ENCODE measurements at places on chromosomes 3 and 15. TPM values are rescaled to one million over a fixed set of nuclear protein-coding genes. Genes with fewer than 3 reads are reported as not detected.

The SERINC4 gene
- 0.28 TPM for total RNA-seq

DNA sequence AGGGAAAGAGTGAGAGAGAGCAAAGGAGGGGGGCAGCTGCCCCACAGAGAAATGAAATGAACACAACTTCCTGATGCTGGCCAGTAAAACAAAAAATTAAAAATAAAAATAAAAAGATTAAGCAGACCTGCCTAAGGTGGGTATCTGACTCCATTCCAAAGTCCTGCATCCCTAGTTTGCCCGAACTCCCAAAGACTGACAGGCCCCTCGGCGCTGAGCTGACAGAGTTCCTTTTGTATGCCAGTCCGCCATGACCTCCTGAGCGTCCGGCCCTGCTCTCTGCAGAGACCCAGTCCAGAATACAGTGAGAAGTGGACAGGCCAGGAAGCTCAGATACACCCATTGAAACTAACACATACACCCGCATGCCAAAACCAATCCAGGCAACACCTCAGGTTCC lies 54.9 kb downstream of the CHDH start:
- no peaks in the 10 kb centered on the region for H3K4me1 ChIP-seq
- DNase-seq: no peak
- no peak overlapping the region for H3K27ac ChIP-seq
- H3K27me3 ChIP-seq: peaks cover 34% of the 10 kb centered on the region

The ATP2C1 gene
- total RNA-seq: 63.7 TPM

GRCh38 chr3:59326246-59327024 lies 276.6 kb upstream of the CFAP20DC start:
- DNase-seq: no peak
- no peak overlapping the region for H3K27ac ChIP-seq

DNA sequence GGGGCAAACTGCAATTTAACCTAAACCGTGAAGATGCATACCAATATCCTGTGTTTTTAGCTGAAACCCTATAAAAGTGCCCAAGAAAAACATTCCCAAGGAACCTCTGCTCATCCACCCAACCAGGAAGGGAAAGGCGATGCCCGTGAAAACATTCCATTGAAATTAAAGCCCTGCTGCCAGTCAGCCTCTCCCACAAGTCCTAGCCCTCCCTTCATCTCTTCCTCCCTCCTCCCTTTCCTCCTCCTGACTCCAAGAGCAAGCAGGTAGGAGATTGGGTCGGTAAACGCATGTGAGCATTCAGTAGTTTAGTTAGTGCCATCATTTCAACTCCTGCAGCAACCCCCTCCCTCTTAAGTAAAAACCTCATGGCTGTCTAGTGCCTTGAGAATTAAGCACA lies 27.7 kb downstream of the HES1 start:
- peaks cover 57% of the 10 kb centered on the region for H3K27me3 ChIP-seq
- no peak overlapping the region for H3K27ac ChIP-seq
- peaks cover 2% of the 10 kb centered on the region for H3K4me1 ChIP-seq
- no peak for DNase-seq
